MV-4-11 (cell line): ENCODE measurements at places on chromosomes 12 and 14.

GRCh38 chr12:33472299-33472698, 32.7 kb upstream of the SYT10 start:
- DNase-seq, result no peak

- DNase-seq, result no peak
Measured at GRCh38 chr12:67650388-67651131, 2.0 kb downstream of the DYRK2 start.

DNA sequence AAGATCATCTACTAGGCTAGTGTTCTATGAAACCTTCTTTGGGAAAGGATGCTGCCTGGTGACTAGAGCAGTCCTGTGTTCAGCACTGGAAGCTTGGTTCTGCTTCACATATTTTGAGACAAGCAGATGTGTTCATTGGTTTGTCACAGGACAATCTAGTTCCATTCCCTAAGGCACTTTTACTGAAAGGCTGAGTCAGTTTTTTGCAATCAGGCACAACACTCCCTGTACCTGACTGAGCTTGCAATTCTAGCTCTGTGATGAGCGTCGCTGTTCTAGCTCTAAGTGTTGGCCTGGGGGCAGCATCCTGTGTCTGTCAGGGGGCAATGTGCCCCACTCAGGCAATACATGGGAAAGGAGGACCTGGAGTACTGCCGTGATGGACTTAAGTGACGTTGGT, 144.4 kb downstream of the CAND1 start:
- no peak for DNase-seq

DNA sequence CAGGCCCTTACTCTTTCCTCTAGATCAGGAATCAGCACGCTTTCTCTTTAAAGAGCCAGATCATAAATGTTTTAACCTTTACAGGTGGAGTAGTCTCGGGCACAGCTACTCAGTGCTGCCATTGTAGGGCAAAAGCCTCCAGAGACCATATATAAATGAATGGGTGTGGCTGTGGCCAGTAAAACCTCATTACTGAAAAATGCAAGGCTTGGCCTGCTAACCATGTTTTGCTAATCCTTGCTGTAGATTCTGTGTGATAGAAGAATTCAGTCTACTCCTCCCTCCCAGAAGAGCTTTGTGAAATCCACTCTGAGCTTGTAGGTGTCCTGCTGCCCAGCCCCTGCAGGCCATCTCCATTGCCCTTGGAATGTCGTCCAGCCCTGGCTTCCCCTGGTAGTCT, 58.1 kb downstream of the HSP90AA1 start:
- no peak for DNase-seq

DNA sequence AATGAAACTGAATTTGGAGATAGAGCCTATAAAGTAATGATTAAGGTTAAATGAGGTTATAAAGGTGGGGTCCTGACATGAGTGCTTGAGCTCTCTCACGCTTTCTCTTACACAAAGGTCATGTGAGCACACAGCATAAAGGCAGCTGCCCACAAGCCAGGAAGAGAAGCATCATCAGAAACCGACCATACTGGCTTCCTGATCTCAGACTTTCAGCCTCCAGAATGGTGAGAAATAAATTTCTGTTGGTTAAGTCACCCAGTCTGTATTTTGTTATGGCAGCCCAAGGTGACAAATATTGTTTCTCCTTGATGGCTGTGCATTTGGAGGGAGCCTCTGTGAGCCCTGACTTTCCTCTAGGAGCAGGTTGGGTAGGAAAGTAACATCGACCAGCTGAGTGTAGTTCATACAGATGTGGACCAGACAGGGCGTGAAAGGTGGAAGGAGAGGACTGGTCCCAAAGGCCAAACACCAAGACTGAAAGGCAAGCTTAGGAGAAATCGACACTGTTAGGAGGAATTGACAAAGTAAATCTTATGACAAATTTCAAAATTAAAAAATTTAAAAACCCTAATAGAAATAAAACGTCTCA, 97.6 kb upstream of the SLC38A2 start:
- peak; percentile 66 for DNase-seq

DNA sequence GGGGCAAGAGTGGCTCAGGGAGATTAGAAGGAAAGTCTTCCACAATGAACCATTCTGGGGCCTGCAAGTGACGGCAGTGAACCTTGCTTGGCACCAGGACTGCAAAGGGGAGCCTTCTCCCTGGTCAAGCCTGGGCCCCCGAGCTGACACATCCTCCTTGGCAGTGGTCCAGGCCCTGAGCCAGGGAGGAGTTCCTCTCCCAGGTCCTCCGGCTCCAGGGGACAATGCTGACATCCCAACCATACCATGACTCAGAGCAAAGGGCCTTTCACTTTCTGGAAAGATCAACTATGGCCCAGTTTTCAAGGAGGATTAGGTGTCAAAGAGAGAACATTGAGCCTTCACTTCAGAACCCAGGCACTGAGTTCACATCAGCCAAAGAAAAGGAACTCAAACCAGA, 756.5 kb upstream of the TBX3 start:
- peak; percentile 13 for DNase-seq

GRCh38 chr12:55926738-55927587, 731 bp downstream of the PYM1 start:
- peak; percentile 90 for DNase-seq

DNA sequence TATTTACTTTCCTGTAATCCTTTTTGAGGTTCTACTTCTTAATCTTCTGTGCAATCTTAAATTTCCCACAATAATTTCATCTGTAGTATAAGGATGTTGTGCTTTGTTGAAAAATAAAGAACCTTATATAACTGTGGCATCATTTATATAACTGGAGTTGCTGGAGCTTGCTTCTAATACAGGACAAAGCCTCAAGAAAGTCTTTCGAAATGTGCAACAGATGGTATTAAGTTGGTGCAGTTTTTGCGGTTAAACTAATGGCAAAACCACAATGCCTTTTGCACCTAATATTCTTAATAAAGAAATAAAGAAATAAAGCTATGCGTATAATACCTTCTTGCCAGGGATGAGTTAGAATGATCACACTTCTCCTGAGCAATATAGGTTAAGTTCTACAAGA, 180.0 kb downstream of the KITLG start:
- DNase-seq, result peak; percentile 24

- peak; percentile 94 for DNase-seq
Measured at GRCh38 chr12:93363841-93364297, 13.9 kb upstream of the NUDT4 start.

GRCh38 chr12:15146585-15146984, 74.6 kb downstream of the RERG start:
- DNase-seq, result no peak

- peak; percentile 28 for DNase-seq
Measured at GRCh38 chr14:22814941-22815713, at the start of gene SLC7A7. TSS of gene SLC7A7 (minus strand) at chr14:22815435. CDS start at chr14:22813398, 2,037 bp downstream.

- no peak for DNase-seq
Measured at GRCh38 chr12:133130808-133131128, 341 bp downstream of the ZNF10 start.

DNA sequence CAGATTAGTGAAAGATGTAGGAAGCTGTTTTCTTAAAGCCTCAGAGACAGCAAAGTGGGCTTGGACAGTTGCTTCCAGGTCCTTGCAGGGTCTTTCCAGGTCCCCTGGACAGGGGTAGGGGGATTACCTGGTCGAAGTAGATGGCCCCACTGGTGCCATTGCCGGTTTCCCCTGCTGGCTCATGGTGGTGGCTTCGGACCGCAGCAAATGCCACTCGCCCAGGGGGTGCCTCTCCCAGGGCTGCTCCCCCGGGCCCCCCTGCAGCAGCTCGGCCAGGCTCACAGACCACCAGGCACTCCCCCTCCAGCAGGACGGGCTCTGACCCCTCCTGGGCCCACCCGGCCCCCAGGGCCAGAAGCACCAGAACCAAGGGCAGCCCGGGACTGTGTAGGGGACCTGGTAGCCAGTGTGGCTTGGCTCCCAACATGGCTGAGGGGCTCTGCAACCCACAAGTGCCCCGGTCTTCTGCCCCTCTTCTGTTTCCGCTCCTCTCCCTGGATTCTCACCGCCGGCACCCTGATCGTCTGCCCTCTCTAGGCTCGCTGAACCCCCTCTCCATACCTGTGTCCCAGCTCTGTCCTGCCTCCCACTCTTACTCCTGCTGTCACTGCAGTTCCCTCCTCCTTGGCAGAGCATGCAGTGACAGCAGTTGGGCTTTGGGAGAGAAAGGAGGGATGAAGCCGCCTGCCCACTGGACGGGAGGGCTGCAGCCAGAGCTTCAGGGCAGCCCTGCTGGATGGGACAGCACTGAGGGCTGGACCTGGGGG, 657 bp downstream of the CBLN3 start:
- no peak for DNase-seq

GRCh38 chr14:47438650-47439140, 236.7 kb downstream of the MDGA2 start:
- no peak for DNase-seq

- DNase-seq, result no peak
Measured at GRCh38 chr12:135138-135537, 68.6 kb downstream of the IQSEC3 start.

DNA sequence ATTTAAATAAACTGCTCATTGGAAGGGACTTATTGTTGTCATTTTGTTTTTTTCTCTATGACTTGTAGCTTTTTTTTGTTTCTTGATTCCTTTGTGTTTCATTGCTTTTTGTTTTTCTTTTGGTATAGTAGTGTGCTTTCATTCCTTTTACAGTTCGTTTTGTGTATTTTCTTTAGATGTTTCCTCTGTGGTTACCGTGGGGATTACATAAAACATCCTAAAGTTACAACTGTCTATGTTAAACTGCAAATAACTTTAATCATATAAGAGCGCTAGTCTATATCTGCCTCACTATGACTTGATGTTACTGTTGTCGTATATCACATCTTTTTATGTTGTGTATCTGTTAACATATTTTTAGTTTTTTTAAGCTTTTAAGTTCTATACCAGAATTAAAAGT, 86.9 kb downstream of the ATF7IP start:
- no peak for DNase-seq

- DNase-seq, result no peak
Measured at GRCh38 chr12:113162102-113163029, 12.8 kb downstream of the CFAP73 start.

DNA sequence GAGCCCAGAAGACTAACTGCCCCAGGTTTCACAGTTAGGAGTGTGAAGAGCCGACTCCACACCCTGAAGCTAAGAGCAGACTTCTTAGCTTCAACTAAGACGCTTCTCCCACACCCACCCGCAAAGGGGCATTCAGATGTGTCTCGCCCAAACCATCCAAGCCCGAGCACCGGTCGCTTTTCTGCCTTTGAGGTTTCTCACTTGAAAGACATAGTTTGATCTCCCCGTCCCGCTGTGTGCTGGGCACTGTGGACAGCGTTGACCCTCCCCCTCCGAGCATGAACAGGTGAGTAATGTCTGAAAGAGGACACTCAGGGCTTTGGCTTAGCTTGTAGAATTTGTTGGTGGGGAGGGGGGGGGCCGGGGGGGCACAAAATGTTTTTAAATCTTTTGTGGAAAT, 123.8 kb downstream of the TMEM132D start:
- no peak for DNase-seq

GRCh38 chr12:68163560-68164081, 4.1 kb upstream of the IFNG start:
- no peak for DNase-seq

GRCh38 chr12:100127766-100128511, 14.7 kb downstream of the BLTP3B start:
- DNase-seq, result peak; percentile 91

DNA sequence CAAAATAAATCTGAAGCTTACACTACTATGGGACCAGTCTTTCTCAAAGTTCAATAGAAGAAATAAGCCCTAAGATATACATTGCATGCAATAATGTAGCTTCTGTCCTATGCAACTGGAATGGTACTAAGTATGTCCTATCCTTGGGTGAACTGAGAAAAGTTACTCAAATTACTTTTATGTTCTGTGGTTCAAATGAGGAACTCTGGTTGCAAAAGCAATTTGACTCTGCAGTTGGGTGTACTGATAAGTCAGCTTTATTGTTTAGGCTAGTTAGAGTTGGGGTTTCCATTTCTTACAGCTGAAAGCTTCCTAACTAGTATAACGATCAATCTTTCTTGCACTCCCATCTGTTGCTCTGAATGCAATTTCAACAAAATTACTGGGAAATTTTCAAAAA, 29.2 kb downstream of the GPR135 start:
- DNase-seq, result peak; percentile 78

- no peak for DNase-seq
Measured at GRCh38 chr12:89706551-89706950, 2.1 kb downstream of the ATP2B1 start.

DNA sequence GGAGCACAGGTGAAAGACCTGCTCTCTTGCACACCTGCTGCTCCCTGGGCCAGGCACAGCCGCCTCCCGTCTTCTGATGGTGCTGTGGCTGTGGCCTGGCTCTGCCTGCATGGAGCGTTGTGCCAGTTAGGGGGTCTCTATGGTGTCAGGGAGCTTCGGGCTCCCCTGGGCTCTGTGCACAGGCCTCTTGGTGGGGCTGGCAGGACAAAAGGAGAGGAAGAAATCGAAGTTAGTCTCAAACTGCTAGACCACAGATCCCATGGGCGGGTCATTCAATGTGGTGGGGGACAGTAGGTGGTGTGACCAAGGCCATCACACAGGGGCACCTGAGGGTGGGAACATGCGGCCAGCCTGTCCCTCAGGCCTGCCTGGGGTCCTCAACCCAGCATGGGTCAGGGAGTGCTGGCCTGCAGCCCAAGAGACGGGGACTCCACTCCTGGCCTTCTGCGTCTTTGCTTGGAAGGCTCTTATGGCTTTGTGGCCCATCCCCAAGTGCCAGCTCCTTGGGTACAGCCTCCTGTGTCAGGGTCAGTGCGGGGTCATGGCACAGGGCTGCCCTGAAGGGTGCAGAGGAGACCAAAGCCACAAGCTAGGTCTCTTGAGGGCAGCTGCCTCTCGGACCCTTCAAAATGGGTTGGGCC, 84.1 kb downstream of the KIF26A start:
- no peak for DNase-seq

DNA sequence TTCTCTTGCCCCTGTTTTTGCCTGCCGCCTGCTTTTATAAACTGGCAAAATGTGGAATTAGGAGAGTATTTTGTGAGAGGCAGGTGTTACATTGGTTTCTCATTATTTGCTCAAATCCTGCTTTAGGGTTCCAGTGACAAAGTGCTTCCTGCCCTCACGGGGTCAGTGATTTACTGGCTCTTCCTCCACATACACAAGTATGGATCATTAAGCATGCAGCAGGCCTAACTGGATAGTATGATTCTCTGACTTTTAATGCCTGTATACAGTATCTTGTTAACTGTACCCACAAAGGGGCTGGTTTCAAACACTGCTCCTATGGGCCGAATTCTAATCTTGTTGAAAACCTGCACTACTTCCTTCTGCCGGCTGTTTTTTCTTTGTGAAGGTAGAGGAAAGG, 63.2 kb downstream of the PTCSC3 start:
- DNase-seq, result no peak

DNA sequence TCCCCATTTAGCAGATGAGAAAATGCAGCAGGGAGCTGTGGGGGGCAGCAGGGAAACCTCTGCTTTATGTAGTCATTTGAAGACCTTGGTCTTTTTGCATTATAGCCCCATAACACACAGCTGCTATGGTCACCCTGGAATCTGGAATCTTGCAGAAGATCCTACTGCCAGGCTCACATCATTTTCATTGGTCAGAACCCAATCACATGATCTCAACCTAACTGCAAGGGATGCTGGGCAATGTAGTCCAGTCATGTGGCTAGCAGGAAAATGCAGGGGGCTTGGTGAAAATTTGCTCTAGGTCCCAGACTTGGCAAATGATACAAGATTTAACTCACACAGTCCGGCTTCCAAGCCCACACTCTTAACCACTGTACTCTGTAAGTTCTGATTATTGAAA, 1028.7 kb downstream of the AACS start:
- DNase-seq, result no peak

GRCh38 chr12:30970559-30971197, 44.1 kb downstream of the TSPAN11 start:
- no peak for DNase-seq

GRCh38 chr14:41666301-41666700, 59.6 kb downstream of the LRFN5 start:
- DNase-seq, result no peak

GRCh38 chr14:92247947-92248346, 75.0 kb upstream of the SLC24A4 start:
- no peak for DNase-seq
